Naive thymus-derived CD8-positive, alpha-beta T cell (primary cell): ENCODE measurements at places on chromosomes 13 and 19.

DNA sequence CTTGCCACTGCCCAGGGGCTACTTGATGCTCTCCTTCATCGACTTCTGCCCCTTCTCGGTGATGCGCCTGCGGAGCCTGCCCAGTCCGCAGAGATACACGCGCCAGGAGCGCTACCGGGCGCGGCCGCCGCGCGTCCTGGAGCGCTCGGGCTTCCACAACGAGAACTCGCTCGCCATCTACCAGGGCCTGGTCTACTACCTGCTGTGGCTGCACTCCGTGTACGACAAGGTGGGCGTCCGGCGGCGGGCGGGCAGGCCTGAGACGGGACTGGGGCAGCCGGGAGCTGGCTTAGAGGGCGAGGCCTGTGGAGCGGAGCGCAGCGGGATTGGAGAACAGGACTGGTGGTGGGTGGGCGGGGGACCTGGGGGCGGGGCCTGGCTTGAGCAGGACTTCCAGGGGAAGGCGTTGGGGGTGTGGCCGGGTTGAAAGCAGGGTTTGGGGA, 12.7 kb upstream of the PSMD8 start:
- H3K27me3 ChIP-seq: peaks cover 9% of the 10 kb centered on the region
- no peaks in the 10 kb centered on the region for H3K36me3 ChIP-seq
- H3K27ac ChIP-seq: no peak overlapping the region
- H3K4me3 ChIP-seq: peak overlapping the region; percentile 87
- peak; percentile 71 for DNase-seq

DNA sequence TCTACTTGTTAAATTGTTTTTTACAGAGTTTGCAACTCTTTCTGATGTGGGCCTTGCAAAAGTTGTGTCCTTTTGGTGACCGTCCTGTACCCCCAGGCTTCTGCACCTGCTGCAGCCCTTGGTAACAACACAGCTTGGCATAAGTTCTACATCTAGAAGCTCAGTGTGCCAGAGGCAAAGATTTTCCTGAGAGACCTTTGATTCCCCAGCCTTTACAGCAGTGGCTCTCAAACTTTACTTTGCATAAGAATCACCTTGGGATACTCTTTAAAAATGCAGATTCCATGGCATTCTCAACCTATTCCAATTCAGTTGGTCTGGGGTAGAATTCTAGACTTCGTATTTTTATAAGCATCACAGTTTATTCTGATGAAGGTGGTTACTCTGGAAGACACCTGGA, 260.9 kb downstream of the DCT start:
- H3K27ac ChIP-seq: no peak overlapping the region
- no peaks in the 10 kb centered on the region for H3K36me3 ChIP-seq
- H3K27me3 ChIP-seq: no peaks in the 10 kb centered on the region
- no peak overlapping the region for H3K4me3 ChIP-seq
- H3K4me1 ChIP-seq: no peaks in the 10 kb centered on the region
- DNase-seq: no peak

GRCh38 chr19:55145232-55145631, 3.8 kb downstream of the TNNT1 start:
- no peak for DNase-seq
- H3K27me3 ChIP-seq: peaks cover 48% of the 10 kb centered on the region
- H3K4me1 ChIP-seq: peaks cover 12% of the 10 kb centered on the region
- no peak overlapping the region for H3K4me3 ChIP-seq
- H3K36me3 ChIP-seq: no peaks in the 10 kb centered on the region

GRCh38 chr13:23160638-23161480, 19.9 kb upstream of the SGCG start:
- no peak overlapping the region for H3K27ac ChIP-seq
- H3K36me3 ChIP-seq: no peaks in the 10 kb centered on the region
- no peak overlapping the region for H3K4me3 ChIP-seq

DNA sequence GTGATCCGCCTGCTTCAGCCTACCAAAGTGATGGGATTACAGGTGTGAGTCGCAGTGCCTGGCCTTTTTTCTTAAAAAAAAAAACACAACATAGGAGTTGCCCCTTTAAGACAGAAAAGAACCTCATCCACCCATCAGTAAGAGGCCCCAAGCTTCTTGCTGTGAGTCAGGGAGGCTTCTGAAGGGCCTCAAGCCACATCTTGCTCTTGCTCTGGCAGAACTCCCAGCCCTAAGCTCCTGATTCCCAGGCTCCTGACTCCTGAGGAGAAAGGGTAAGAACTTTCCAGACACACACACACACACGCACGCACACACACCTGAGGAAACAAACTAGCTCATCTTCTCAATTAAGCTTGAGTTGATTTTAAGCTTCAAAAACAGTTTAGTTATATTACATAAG, 6.9 kb downstream of the ETFB start:
- peaks cover 27% of the 10 kb centered on the region for H3K4me1 ChIP-seq
- H3K27ac ChIP-seq: no peak overlapping the region
- no peaks in the 10 kb centered on the region for H3K36me3 ChIP-seq
- no peak for DNase-seq
- no peak overlapping the region for H3K4me3 ChIP-seq
- H3K27me3 ChIP-seq: no peaks in the 10 kb centered on the region

- DNase-seq: no peak
- H3K27me3 ChIP-seq: no peaks in the 10 kb centered on the region
- no peaks in the 10 kb centered on the region for H3K4me1 ChIP-seq
- H3K27ac ChIP-seq: peak overlapping the region; percentile 11
- no peak overlapping the region for H3K4me3 ChIP-seq
- no peaks in the 10 kb centered on the region for H3K36me3 ChIP-seq
Observed at GRCh38 chr19:16034958-16035560, 41.2 kb upstream of the TPM4 start.

DNA sequence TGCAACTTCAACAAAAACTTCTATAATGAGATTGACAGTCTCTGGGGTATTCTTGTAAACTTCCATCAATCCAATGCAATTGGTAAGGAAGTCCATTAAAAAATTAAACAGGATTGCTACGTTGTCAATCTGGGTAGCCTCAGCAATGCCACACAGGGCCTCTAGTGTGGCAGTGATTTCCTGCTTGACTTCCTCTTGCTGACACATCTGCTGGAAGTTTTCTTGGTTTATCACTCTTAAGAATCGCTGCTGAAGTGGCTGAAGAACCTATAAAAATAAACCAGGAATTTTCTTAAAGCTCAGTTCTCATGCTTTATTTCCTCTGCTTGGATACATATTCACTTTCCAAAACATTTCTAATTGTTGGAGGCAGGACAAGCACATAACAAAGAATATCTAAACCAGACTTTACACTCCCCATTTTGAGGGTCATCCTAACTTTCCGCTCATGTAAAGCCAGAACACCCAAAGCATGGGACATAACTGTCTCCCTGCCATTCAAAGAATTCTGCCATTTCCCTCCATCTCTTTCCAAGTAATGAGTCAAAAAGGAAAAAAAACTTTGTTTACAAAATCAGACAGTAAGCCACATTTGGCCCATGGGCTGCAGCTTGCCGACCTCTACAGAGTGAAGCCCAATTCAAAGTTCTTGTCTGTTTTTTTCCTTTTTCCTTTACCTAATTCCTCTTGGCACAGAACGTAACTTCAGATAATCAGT, 23.2 kb upstream of the EEF1AKMT1 start:
- H3K4me3 ChIP-seq: no peak overlapping the region
- peak overlapping the region; percentile 68 for H3K27ac ChIP-seq
- H3K4me1 ChIP-seq: peaks cover 10% of the 10 kb centered on the region
- no peaks in the 10 kb centered on the region for H3K27me3 ChIP-seq
- peaks cover 19% of the 10 kb centered on the region for H3K36me3 ChIP-seq

GRCh38 chr13:40682449-40683240, 16.2 kb upstream of the FOXO1 start:
- no peak overlapping the region for H3K27ac ChIP-seq
- no peaks in the 10 kb centered on the region for H3K27me3 ChIP-seq
- H3K4me3 ChIP-seq: no peak overlapping the region
- no peaks in the 10 kb centered on the region for H3K36me3 ChIP-seq

DNA sequence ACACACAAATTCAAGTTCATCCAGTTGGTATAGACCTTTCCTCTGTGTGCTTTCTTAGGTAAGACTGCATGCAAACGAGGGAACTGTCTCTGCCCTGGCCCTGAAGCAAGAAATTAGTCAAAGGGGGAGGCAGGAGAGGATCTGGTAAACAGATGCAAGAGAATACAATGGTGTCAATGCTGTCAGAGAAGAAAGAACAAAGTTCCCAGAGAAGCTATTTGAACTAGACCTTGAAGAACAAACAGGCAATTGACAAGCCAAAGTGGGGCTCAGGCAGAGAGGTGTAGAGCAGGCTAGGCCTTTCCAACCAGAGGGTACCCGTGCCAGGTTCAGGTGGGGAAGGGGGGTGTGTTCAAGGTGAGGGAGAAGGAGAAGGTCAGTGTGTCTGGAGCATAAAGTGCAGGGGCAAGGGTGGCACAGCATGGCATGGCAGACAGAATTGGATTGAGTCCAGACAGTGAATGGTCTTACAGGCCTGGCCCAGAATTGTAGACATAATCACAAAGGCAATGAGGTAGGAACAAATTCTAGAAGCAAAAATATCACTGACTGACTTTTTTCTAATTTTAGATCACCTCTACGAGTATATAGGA, 95.0 kb upstream of the STARD13 start:
- H3K4me3 ChIP-seq: no peak overlapping the region
- DNase-seq: no peak
- no peaks in the 10 kb centered on the region for H3K4me1 ChIP-seq

DNA sequence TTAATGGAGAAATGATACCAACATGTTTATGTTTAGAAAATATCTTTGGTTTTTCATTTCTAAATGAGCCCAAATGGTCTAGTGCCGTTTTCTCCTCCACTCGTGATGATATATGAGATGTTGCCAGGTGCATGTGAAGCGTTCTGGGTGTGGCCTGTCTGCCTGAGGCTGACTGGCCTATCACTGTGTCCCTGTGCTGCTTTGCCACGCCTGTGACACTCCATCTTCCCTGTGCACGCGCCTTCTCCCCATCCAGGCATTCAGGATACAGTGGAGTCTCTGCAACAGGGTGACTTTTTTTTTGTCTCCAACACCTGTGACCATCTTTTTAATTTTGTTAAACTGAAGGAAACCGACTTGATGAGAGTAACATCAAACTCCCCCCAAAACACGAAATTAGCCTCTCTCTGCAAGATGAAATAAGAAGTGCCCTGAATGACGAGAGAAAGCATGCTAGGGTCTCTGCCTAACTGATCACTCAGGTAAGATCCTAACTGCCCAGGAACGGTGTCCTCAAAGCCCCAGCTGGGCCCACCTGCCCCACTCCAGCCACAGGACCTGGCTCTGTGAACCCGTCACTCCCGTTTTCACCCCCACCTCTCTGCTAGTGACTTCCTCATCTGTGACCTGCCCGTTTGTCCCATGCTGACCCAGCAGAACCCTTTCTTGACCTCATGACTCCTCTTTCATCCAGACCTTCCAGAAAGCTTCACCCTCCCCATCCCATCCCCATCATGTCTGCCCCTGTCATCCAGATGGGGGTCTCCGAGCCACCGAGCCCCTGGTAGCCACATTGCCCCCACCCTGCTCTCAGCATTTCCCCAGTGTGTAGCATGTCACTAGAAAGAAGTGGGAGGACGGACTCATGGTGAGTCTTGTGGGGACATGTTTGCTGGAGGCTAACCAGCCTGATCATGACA, 33.2 kb upstream of the TFDP1 start:
- no peak overlapping the region for H3K27ac ChIP-seq
- peaks cover 12% of the 10 kb centered on the region for H3K36me3 ChIP-seq
- no peak for DNase-seq
- no peak overlapping the region for H3K4me3 ChIP-seq
- H3K4me1 ChIP-seq: no peaks in the 10 kb centered on the region

GRCh38 chr13:109036078-109036780, 406.8 kb downstream of the MYO16 start:
- H3K36me3 ChIP-seq: no peaks in the 10 kb centered on the region
- no peaks in the 10 kb centered on the region for H3K4me1 ChIP-seq
- DNase-seq: no peak
- H3K27ac ChIP-seq: no peak overlapping the region
